Activated CD4-positive, alpha-beta T cell treated with anti-CD3 and anti-CD28 coated beads, Interleukin-2, Interleukin-6, amounts not matched to agents 100 ng/mL and 50 ng/mL, durations not matched to agents 16 hours and 8 hours (primary cell): ENCODE measurements at places on chromosomes 2 and 18.

DNA sequence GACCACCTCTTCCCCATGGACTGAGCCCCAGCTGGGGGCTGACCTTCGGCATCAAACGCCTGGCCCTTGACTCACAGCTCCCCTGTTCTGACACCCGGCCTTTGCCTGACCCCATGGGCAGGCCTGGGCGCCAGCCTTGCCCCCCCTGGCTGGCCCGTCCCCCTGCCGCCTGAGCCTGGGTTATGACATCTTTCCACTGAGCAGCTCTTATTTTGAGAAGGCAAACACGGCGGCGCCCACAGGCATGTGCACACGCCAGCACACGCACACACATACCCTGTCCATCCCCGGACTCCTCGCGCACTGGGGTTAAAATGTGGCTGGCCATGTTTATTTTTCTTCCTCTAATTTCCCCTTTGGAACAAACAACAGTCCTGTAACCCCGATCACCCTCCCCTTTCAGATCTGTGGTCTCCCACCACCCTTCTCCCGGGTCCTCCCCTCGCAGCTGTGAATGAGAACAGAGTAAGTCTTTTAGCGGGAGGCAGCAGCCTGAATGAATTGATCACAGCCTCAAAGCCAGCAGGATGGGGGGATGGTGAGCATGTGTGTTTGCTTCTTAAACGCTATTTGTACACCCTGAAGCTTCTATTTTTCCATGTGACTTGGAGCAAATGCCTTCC lies 11.8 kb upstream of the ATOH8 start:
- DNase-seq: no peak

DNA sequence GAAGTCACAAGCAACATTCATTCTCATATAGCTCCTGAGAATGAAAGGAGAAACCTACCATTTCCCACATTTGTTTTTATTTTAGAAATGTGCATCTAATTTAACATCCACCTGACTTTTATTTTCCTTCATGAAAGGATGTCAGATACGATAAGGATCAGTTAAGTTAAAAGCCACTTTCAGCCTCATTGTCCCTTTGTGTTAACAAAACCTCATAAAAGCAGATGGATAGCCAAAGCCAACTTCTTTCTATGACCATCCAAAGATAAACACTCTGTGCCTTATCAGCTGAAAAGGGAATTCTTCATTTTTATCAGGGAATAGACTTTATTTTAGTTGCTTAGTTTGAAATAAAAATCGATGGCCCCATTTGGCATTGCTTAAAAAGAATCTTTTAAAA lies 25.7 kb upstream of the RIT2 start:
- no peak for DNase-seq

DNA sequence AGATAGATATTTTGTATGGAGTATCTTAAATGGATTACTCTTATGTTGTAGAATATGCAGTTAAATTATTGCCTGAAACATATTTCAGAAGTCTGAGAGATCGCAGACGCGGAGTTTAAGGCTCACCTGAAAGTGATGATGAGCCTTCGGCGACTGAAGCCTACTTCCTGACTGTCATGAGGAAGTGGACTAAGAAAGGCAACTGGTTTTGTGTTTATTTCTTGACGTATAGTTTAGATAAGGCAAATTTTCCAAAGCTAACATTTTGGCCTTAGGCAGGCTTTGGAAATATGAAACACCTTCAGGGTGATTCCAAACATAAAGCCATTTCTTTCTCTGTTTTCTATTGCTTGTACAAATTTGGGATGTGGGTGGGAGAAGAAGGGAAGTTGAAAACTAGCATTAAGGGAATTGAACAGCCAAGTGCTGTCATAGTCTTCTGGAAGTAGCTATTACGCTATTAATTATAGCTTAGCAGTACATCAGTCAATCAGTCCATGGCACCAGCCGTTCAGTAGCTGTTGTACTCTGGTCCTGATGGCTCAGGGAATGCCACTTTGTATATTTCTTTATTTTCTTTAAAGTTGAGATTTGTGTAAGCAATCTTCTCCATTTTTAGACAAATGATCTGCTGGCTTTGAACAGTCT lies 1.5 kb downstream of the GRHL1 start:
- DNase-seq: no peak

DNA sequence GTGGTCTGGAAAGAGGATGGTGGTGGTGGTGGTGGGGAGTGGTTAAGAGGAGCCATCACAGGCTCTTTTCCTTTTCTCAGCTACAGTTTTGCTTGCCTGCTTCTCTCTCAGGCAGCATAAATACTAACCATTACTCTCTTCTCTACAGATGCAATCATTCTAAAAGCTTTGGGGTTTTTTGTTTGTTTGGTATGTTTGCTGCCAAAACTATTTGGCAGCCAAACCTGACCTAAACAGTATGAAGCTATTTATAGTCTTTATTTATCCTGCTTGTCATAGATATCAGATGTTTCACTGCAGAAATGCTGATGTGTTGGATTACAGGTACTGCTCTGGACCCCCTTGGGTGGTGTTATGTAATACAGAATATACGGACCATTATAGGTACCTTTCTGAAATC lies 15.3 kb downstream of the SIX3 start:
- DNase-seq: no peak

GRCh38 chr2:193382583-193382982 lies 1187.8 kb upstream of the TMEFF2 start:
- DNase-seq: no peak

DNA sequence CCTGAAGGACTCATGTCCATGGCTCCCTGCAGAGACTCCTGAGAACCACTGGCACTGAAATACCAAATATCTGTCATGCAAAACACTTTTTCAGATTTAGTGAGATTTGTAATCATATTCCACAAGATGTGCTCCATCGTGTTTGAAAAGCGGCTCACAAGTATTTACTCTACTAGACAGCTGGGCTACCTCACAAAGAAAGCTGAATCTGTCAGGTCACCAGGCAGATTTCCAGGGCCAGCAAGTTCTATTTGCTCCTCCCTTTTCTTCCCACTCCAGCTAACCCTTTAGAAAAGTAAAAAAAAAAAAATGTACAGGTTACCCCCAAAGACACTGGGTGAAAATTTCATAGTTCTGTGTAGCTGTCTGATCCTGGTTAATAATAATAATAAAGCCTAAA lies 22.9 kb downstream of the WIPF1 start:
- DNase-seq: no peak

GRCh38 chr18:38525039-38525438 lies 959.4 kb upstream of the CELF4 start:
- no peak for DNase-seq

DNA sequence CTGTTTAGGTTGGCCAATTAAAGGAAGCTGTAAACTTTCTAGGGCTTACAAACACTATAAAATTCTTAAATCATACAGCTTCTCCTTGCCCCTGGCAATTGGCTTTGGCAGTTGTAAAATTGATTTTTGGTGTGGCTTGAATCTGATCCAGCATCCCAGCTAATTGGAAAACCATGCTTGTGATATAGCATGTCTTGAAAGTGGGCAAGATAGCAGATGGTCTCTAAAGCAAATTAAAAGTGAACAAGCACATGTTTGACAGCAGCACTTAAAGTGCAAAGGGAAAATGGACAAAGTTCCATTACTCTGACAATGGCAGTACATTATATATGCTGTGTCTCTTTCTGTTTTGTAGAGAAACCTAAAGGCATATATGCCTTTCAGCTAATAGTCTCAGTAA lies 302.9 kb upstream of the NXPH2 start:
- no peak for DNase-seq

DNA sequence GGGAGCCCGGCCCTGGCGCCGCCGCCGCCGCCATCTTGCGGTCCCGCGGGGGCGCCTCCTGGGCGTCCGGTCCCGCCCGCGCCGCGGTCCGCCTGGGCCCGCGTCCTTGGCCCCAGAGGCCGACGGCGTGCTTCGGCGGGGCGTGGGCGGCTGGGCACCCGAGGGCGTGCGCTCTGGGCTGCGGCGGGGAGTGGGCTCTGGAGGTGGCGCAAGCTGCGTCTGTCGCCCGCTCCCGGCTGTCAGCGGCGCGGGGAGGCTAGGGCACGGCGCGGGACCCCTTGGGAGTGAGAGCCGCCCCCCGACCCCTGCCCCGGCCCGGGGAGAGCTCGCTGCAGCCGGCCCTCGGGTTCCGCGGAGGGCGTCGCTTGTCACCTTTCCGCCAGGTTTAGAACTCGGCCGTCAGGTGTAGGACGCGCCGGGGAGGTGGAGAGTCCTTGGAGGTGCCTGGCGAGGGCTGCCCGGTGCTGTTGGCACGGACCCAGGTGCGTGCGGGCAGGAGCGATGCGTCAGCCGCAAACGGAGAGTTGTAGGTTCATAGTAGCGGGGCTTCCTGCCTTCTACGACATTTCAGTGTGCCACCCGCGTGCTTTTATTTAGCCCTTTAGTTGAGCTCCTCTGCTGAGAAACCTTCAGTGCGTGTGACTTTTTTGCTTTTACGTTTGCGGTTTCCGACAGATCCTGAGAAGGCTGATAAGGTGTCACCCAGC lies 921 bp downstream of the VAPA start:
- DNase-seq: peak; percentile 77

GRCh38 chr2:74858281-74858680 lies 24.4 kb downstream of the HK2 start:
- DNase-seq: no peak

DNA sequence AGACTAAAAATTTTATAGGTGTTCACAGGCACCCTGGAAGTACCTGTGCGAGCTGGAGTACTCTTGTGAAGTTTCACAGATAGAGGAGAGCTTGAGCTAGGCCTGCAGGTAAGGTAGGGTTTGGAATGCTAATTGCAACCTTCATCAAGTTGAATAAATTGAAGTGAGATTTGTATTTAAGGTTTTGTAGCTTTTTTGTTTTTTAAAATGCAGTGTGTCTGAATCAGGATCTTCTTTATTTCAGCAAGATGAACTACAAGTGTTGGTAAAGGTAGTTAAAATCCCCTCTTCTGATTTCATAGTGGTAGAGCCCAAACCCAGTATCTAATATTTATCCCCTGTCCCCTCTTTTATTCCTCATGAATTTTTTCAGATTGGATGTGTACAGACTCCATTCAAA lies 45.5 kb downstream of the MGAT5 start:
- no peak for DNase-seq

DNA sequence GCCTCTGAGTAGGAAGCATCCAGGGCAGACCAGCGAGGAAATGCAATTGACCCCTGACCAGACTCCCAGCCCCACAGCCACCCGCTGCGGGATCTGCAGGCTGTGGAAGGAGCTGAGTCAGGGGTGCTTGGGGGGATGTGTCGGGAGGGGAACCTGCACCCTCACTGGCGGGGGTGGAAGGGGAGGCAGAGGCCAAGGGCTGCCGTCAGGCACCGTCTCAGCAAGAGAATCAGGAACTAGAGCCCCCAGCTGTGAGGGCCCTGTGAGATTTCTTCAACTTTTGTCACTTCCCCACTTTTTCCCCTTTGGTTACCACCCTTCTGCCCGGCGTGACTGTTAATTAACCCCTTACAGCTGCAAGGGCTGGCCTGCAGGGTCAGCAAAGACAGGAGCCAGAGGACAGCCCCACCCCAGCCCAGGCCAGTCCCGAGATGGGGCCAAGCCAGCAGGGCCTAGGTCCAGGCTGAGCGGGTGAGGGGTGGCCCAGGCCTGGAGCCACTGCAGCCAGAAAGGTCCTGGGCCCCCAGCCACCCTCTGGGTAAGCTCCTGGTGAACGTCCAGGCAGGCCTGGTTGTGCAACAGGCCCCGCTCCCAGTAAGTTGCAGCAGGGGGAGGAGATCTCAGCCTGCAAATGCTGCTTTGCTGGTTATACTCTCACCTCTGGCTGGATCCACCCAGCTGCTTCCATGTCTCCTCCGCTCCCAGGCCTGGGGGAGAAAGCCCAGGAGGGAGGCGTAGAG lies 147.0 kb upstream of the ID2 start:
- no peak for DNase-seq

DNA sequence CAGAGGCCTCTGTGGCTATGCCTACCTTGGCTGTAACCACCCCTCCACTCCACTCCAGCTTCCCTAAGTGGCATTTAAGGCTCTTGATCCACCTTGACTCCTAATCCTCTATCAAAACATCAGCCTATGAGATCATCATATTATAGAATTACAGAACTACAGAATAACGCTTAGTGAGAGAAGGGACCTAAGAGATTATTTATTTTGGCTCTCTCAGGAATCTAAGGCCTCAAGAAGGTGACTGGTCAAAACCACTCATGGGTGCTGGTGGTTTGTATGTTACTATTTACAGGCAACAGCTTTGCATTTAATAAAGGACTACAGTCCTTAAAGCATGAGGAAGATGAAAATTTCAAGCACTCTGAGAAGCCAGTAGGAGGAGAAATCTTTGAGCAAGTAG lies 118.8 kb downstream of the FSHR start:
- no peak for DNase-seq

DNA sequence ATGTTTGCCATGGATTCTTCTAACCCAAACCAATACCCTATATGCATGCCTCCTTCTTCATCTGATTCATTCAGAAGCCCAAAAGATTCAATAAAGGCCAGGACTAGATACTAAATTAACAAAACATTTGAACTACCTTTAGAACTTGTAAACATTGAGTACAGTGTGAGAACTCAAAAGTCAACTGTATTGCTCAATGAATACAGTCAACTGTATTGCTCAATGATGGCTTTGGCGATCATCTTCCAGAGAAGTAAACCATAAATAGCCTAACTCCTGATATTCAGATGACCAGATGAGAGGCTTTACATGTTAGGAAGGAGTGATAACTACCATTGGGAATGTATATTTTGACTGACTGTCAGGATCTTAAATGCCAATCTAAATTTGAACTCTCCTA lies 206.5 kb upstream of the ITGA4 start:
- DNase-seq: no peak

- DNase-seq: peak; percentile 11
These were observed 1.5 kb downstream of the ARL5A start for GRCh38 chr2:151826737-151827157.

- DNase-seq: no peak
These were observed 10.7 kb upstream of the FAHD2A start for GRCh38 chr2:95391641-95392310.

DNA sequence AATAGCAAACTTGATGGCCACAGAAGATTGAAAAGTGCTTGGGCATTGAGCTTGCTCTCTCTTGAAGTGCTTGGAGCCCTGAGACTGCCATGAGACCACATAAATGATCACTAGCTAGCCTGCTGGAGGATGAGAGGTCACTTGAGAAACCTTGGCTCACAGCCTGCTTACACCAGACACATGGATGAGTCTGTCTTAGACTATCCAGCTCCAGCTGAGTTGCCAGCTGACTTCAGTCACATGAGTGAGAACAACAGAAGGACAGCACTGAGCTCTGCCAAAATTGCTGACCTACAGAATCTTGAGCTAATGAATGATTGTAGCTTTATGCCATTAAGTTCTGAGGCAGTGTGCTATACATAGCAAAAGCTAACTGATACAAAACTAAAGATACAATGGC lies 18.1 kb downstream of the NABP1 start:
- DNase-seq: no peak
